ENCODE measurements at places on chromosomes 1 and 21.

DNA sequence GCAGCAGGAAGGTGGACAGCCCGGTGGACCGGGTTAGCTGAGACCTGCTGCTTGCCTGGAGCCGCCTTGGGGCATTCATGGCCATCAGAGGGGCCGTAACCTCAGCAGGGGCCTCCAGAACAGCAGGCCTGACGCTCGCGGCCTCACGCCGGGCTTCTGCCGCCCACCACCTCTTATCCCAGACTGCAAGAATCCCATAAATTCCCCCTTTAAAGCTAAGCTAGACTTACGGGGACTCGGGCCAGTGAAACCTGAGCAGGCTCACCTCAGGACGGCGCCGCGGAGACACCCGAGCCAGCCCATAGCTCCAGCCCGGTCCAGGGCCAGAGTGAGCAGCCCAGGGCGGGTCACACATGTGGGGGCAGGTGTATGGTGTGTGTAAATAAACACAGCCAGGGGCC is 132.3 kb downstream of the GLIS1 start:
- DNase-seq: no peak

- no peak for DNase-seq
These were observed 24.9 kb downstream of the ALPL start for GRCh38 chr1:21534146-21534545.

DNA sequence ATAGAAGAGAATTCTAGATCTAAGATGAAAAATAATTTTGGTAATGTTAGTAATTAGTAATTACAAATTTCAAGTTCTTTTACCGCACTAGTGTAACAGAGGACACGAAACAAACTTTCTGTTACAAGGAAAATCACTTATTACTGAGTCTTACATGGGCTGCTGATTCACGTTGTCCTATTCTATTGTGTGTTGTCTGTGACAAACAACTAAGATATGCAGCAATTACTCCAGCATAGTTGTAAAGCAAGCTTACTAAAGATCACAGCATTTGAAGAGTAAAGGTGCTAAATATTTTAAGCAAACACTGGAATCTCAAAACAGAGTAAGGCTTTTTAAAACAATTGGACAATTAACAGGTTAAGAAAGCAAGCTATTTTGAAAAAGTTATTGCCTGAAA is 502.3 kb downstream of the KCNT2 start:
- DNase-seq: no peak

GRCh38 chr1:16289959-16290358 is 53.0 kb upstream of the CPLANE2 start:
- DNase-seq: no peak

GRCh38 chr1:78070758-78071157 is 25.0 kb downstream of the GIPC2 start:
- no peak for DNase-seq

Data from iPS DF 6.9 (cell line).